ENCODE measurements at places on chromosomes 6 and 20.
A peak's percentile ranks its signal among the peaks of the same experiment; 100 is the strongest.

DNA sequence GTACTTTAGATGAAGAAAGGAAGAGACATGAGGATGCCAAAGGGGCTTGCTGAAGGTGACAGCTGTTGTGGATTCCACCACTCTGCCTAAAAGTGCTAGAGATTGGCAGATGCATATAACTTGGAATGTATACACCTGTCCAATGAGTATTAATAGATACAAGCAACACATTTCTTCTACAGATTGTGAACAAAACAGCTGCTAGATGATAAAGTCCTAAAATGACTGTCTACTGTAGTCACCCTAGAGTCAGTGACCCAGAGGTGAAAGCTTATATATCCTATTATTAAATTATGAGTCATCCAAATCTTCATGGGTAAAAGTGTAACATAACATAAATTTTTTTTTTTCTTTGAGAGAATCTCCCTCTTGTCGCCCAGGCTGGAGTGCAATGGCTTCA, 5.2 kb downstream of the RNF217 start:
- DNase-seq, result no peak

DNA sequence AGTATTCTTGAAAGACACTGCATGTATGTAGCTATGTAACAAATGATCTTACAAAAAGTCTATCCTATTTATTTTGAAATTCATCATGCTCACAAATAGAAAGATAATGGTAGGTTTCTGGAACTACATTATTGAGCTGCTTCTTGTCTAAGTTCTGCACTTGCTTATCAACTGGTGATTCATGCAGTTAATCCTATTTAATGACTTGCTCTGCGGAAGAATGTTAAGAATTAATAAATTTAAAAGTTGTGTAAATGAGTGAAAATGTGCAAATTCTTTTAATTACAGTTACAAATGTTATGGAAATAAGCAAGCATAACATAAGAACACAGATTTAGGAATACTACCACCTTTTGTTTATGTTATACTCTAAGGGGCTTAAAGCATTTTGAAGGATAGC, 67.1 kb upstream of the MCM9 start:
- no peak for DNase-seq

- no peak for DNase-seq
Measured at GRCh38 chr6:35208419-35208818, 5.3 kb upstream of the SCUBE3 start.

DNA sequence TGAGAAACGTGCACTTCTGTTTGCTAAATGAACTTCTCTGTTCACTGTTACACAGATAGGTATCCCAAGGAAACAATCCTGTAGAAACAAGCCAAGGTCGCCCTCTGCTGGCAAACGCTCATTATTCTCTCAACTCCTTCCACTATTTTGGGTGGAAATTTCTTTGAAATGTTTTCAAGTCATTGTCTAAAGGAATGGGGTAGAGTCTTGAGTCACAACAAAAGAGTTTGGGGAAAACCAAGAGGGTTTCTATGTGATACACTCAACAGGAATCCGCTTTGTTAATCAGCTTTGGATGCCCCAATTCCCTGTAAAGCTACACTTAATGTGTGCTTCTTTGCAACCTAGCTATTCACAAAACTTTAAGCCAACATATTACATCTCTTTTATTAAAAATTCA, 4.6 kb upstream of the RAE1 start:
- peak; percentile 18 for DNase-seq

- DNase-seq, result no peak
Measured at GRCh38 chr6:115675443-115675842, 385.2 kb downstream of the FRK start.

DNA sequence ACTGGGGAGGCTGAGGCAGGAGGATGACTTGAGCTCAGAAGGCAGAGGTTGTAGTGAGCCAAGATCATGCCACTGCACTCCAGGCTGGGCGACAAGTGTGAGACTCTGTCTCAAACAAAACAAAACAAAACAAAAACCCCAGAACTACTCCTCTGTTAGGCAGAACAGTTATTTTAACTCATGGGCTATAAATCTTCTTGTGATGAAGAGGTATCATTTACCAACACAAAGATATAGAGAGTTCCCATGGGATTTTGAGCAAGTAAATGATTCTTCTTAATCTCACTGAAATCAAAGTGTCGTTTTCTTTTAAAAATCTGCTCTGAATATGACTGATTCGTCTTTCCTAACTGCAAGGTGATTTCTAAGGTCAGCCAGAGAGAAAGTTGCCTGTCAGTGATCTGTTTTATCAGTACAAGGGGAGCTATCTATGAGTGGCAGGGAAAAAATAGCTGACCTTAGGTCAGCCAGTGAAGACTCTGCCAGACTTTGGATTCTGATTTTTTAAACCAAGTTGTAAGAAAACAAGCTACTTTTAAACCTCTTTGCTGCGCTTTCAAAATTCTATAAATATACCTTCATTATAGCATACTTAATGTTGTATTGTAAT, 3.8 kb upstream of the DSP start:
- DNase-seq, result no peak

DNA sequence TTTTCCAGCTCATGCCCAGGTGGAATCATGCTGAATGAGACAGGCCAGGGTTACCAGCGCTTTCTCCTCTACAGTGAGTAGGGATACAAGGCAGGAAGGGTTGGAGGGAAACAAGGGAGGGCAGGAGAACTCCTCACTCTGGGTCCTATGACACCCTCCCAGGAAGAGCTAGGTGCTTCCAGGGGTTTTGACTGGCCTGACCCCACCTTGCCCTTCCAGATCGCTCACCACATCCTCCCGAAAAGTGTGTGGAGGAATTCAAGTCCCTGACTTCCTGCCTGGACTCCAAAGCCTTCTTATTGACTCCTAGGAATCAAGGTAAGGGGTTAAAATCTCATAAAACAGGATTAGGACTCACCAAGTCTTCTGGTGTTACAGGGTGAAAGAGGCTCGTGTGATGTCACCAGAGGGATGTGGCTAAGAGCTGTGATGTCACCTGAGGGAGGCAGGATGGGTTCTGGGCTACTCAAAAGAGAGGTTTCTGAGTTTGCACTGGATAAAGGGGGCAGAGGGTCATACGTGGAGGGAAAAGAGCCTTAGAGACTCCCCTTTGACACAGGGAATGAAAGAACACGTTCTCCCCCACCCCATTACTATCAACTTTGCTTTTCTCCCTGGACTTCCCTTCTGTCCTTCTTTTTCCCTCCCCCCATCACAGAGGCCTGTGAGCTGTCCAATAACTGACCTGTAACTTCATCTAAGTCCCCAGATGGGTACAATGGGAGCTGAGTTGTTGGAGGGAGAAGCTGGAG, 1.9 kb downstream of the APOM start:
- DNase-seq, result no peak

- no peak for DNase-seq
Measured at GRCh38 chr6:107102414-107102805, 12.9 kb downstream of the BEND3 start.

- no peak for DNase-seq
Measured at GRCh38 chr6:161181121-161181520, 92.7 kb downstream of the AGPAT4 start.

GRCh38 chr6:44396968-44397367, 9.5 kb downstream of the CDC5L start:
- no peak for DNase-seq

Measured in stimulated activated CD8-positive, alpha-beta memory T cell treated with anti-CD3 and anti-CD28 coated beads, Interleukin-4, amount 100 ng/mL, for 4 hours (primary cell).